HT-29 (cell line): ENCODE measurements at places on chromosomes 2 and 18.

DNA sequence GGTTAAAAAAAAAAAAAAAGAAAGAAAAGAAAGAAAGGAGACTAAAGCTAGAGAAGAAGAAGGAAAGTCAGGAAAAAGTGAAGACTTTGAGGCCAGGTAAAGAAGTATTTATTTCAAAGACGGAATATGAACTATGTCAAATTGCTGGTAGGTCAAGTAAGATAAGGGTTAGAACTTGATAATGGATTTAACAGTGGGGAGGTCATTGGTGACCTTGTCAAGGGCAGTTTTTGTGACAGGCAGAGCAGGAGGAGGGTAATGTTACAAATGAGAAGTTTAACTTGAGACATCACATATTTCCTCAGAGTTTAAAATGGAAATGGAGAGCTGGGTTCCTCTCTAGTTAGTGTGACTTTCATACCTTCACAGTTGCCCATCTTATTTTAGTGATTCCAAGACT, 9.5 kb downstream of the WDR7 start:
- no peak for DNase-seq

DNA sequence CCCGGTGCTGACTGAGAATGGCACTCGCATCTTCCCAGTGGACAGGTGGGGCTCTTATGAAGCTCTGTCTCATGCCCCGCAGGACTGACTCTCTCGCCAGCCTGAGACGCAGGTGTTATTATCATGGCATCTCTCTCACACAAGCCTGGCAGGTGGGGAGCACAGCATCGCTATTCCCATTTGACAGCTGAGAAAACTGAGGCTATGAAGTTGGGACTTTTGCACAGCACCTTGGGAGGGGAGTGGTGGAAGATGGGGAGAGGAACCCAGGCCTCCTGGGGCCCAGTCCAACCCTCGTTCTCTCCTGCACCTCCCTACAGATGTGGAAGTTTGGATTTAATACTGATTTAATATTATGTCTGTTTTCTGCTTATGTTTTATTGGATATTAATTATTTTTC, 9.0 kb upstream of the NTSR2 start:
- no peak for DNase-seq

DNA sequence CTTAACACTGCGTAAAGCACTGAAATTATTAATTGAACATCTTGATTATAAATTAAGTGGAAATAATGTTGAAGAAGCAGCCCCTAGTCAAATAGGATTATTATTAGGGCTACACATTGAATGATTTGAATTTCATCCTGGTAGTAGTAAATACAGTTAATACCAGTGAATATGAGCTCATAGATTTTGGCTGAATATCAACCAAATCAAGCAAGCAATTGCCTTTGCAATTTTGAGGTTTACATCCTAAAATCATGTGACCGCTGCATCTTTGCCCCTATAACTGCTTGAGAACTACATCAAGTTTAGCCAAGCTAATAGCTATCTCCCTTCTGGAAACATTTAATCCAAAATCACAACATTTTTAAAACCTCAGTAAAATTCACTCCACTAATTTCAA, 801.2 kb upstream of the PIK3C3 start:
- no peak for DNase-seq

GRCh38 chr2:42025151-42025582, 22.7 kb upstream of the PKDCC start:
- no peak for DNase-seq

DNA sequence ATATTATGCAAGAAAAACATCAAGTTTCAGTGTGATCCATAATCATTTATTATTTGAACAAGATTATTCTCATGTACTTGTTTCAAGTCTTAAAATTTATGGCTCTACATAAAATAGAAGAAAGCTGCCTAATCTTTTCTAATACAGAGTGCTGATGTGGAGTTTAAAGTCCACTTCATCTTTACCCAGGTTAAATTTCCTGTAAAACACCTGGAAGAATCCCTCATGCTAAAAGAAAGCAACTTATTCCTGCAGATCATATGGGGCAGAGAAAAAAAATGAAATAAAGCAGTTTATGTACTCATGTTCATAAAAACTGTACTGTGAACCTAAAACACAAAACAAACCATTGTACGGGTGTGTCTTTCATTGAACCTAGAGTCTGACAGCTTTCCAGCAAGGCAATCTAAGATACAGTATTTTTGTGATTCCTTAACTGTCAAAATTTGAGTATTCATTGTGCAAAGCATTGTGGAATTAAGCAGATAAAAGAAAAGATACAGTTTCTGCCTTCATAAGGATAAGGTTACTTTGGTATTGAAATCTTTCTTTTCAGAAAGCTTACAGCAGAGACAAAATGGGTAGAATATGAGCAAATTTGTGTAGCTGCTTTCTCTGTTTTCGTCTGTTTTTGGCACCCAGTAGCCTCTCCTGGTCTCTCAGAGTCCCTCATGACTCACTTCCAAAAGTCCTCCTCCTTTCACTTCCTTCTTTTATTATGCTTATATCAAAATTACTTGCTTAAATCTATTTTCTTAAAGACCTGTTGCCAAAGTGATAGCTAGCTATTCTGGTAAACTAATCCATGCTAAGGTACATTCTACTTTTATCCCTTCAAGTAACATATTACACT, 26.9 kb upstream of the GLS start:
- no peak for DNase-seq

- no peak for DNase-seq
These were observed 4.5 kb upstream of the IL18RAP start for GRCh38 chr2:102418421-102418961.

DNA sequence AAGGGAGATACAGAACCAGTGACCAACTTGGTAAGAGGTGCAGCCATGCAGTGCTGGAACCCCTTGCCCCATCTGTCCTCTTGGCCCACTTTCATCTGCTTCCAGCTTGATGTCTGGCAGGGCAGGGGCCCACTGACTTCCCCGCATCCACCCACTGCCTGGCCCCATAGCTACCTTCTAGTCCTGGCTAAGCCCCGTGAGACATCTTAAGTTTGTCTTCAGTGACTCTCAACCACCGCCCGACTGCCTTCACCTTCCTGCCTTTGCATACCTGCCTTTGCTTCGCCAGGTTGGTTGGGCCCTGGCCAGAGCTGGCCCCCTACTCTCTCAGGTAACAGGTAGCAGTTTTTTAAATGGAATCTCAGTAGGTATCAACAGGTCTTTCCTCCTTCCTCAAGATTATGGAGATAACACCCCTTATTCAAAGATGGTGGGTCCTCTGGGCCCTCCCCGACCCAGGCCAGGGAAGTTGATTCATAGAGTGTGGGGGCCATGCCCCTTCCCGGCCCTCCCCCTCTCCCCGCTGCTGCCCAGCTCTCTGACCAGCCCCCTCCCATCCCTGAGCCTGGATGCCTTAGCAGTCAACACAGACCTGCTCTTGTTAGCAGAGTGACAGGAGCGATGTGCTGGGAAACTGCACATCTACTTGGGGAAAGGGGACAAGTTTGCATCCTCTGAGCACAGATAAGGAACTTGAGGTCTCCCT, 2.8 kb downstream of the ARID5A start:
- DNase-seq, result no peak

GRCh38 chr2:162233197-162233596, 10.0 kb downstream of the FAP start:
- DNase-seq, result no peak

DNA sequence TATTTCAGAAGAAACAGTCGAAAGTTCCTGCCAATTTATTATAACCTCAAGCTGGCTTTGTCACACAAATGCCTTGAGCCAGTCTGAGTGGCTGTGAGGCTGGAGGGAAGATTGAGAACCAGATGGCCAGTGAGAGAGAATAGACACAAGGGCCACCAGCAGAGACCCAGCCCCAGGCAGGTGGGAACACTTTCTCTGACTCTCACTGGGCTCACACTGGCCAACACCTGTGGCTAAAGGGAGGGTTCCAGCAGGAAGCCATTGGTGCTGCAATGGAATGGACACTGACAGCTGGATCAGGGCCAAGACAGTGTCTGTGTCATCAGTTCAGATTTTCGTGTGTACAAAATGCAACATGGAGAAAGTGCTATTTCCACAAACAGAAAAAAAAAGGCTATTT, 29.9 kb downstream of the LOXHD1 start:
- no peak for DNase-seq

GRCh38 chr2:109226128-109226527, 97.1 kb downstream of the SH3RF3 start:
- no peak for DNase-seq

GRCh38 chr18:25737710-25738311, 352.6 kb downstream of the SS18 start:
- DNase-seq, result no peak

DNA sequence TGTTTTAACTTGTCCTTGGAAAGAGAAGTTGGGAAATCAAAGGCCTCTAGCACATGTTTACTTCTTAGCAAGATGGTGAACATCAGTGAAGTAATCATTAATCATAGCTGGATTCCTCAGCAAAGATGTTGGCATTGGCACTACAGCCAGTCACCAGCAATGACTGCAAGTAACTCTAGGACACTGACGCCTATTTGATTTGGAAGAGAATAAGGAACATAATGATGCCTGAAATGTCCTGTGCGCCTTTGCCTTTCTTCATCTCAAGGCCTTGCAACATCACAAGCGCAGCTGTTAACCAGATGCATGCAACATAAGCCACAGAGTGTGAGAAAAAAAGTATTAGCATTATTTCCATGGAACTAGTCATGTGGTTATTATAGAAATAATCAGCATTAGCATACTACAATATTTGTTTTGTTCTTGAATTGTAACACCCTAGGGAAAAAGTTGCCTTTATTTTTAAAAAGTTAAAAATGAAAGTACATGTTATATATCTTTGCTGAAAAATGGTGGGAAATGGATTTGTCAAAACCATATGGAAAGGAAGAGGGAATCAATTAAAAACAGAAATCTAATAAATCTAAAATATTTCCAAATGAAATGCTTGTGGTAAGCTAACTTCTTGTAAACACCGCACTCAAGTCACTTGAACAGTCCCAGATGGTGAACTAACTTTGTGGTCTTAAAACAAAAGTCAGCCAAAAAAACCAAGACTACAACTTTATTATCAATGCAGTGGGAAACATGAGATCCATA, 55.6 kb downstream of the THADA start:
- no peak for DNase-seq

- no peak for DNase-seq
These were observed 344.6 kb downstream of the NRXN1 start for GRCh38 chr2:50687327-50687726.

DNA sequence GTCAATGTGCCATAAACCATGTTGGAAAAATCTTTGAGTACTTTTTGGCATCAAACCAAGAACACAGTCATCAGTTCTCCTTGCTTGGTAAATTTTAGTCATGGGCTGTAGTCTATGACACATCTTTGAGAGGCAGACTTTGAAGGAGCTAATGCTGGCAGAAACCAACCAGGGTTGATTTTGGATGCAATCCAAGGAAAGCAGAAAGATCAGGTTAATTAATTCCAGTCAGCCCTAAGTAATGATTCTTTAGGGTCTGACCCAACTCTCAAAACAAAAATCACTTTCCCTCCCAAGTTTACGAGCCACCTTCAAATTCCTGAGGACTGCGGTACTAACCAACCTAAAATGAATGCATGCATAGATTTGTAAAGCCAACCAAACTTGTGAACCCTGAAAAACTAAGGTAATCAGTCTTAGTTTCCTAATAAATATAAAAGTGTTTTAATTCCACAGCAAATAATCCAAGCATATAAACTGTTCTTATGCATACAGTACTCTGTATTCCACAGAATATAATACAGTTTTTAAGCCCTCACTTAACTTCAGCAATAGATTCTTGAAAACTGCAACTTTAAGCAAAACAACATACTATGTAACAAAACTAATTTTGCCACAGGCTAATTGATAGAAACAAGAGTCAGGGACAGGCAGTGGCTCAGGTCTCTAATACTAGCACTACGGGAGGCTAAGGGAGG, 22.0 kb downstream of the AP1S3 start:
- DNase-seq, result peak; percentile 92

- peak; percentile 44 for DNase-seq
These were observed 239.4 kb downstream of the KLHL29 start for GRCh38 chr2:23624378-23624777.

- no peak for DNase-seq
These were observed 102.9 kb downstream of the CCDC141 start for GRCh38 chr2:178947006-178947405.

DNA sequence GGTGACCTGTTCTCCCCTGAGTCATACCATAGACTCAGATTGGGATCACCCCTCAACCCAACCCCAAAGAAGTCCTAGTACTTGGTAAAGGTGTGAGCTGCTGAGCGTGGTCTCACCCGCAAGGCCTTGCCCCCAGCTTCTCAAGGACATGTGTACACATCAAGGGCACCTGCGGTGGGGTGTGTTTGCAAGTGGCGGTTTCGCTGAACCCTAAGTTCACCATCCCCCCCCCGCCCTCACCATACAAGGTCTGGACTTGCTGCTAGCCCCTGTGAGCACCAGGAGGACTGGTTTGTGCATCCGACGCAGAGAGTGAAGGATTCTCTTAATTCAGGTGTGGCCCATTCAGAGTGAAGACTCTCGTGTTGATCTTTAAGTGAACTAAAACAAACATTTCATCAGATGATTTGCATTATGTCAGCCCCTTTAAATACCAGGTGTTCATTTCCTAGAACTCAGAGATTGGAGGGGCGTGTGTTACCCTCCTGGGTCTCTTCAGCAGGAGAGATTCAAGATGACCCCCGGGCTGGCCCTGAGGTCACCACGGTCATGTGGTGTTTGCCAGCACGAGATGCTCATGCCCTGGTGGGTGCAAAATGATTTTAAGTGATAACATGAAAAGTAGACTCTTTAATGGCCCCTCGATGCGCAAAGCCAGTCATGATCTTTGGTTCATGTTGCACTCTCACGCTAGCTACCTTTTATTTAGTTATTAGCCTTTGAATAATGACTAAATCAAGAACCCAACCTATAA, 27.8 kb downstream of the MTERF4 start:
- no peak for DNase-seq

DNA sequence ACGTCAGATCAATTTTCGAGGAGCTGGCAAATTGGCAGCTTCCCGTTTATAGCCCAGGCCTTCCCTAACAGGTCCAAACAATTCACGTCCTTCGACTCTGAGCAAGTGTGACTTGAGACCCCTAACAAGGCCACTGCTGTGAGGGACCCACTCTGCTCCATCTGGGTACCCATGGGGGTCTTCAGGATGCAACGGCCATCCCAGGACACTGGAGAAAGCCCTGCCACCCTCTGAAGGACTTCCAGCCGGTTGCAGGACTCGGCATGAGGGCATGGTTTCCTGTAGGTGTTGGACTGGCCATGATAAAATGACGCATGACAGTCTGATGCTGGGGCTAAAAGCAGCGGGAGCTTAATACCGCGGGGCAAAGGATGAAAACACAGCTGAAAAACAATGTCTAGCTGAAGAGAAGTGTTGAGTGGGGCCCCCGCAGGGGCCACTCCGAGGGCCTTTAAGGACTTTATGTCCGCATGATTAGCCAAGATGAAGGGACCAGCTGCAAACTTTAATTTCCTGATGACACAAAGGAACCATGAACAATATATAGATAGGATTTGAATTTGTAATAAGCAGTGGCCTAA, 113.3 kb upstream of the ZNF521 start:
- no peak for DNase-seq

DNA sequence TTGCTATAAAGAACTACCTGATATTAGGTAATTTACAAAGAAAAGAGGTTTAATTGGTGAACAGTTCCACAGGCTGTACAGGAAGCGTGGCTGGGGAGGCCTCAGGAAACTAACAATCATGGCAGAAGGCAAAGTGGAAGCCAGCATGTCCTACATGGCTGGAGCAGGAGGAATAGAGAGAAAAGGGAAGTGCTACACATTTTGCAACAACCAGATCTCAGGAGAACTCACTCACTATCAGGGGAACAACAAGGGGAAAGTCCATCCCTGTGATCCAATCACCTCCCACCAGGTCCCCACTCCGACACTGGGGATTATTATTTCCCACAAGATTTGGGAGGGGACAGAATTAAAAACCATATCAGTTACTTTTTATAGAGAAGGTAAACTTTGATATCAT, 273.5 kb upstream of the MMADHC start:
- DNase-seq, result no peak
